ENCODE measurements at places on chromosomes 5 and 9.

DNA sequence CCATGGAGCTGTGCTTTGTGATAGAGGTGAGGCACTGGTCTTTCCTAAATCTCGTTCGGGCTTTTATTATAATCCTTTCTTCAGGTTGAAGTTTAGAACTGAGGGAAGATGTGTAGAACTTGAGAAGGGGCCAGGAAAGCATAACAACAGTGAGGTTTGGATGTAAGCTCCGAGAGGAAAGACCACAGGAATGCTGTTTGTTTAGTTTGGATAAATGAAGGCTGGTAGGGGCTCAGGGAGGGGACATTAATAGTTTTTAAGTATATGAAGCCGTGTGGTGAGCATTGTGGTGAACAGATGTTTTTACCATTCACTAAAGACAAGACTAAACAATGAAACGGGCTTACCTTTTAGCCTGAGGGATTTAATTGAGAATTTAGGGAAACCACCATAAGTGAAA is 130.8 kb downstream of the ARHGAP26 start:
- DNase-seq = no peak

- DNase-seq = no peak
These were observed 68.9 kb downstream of the PRDM6 start for GRCh38 chr5:123157791-123158581.

GRCh38 chr5:158642879-158643278 is 456.8 kb downstream of the EBF1 start:
- no peak for DNase-seq

GRCh38 chr5:1931604-1932231 is 49.0 kb upstream of the IRX4 start:
- no peak for DNase-seq

GRCh38 chr5:179404321-179405053 is 59.2 kb upstream of the ADAMTS2 start:
- no peak for DNase-seq

DNA sequence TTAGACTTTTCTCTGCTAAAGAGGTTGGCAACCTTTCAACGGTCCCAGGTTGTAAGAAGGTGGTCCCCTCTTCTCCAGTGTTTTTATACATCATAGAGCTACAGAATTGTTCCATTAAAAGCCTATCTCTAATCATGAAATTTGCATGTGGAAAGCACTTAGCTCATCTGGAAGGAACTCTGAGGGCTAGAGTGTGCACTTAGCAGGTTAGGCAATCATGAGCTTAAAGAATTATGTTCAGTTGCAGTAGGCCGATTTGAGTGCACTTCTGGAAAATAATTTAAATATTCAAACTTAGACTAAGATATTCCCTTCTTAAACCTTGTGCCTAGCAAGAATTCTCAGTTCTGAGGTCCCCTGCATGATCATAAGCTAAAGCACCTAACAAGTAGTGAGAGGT is 468.7 kb downstream of the SPATA31D1 start:
- DNase-seq = no peak

DNA sequence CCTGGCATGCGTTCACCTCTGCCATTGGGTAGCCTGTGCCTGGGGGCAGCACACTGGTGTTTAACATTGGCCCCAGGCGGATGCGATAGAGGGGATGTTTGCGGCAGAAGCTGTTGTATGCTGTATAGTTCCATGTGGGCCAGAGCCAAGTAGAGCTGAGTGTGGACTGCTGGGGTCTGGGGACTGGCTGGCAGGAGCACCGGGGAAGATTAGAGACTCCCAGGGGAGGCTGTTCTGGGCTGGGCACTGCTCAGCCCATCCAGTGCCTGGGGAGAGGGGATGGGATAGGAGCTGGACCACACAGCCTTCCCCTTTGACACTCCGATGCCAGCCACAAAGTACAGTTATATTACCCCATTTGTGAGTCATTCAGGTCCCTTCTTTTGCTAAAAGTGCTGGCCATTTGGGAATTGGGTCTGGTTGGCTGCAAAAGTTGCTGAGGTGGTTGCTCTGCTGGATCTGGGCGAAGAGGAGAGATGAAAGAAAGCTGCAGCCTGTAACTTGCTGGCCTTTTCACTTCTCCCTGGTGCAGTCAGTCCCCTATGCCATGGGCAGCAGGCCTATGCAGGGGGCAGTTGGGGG is 73.8 kb downstream of the RGS3 start:
- DNase-seq = no peak

DNA sequence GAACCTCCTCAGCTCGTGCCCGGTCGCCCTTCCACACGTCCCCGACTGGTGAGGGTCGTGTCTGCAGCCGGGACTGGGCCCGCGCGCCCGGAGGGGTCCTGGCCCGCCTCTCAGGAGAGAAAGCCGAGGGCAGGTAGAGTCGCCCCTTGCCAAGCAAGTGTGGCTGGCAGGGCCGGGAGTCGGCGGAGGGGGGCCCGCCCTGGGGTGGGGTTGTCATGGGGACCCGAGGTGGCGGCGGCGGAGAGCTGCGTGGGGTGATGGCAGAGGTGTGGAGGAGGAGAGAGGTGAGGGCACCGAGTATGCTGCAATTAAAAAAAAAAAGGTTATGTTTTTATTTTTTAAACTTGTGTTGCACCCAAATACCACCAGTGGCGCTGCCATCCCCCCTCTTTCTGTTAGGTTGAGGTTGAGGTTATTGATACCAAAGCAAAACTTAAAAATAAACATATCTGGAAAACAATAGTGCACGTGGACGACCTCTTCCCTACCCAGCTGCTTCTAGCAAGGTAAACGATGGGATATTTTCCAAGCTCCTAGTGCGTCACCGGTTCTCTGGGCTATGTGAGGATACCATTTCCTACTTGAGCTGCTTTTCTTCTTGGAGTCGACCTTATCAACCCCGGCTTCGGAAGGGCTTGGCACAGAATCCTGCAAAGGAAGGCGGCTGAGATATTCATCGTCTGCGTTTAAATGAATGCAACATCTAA is 660 bp downstream of the SCAMP1 start:
- peak; percentile 25 for DNase-seq

GRCh38 chr5:68189171-68189570 is 26.4 kb upstream of the PIK3R1 start:
- no peak for DNase-seq

GRCh38 chr5:32869216-32869615 is 158.1 kb downstream of the NPR3 start:
- DNase-seq = no peak

DNA sequence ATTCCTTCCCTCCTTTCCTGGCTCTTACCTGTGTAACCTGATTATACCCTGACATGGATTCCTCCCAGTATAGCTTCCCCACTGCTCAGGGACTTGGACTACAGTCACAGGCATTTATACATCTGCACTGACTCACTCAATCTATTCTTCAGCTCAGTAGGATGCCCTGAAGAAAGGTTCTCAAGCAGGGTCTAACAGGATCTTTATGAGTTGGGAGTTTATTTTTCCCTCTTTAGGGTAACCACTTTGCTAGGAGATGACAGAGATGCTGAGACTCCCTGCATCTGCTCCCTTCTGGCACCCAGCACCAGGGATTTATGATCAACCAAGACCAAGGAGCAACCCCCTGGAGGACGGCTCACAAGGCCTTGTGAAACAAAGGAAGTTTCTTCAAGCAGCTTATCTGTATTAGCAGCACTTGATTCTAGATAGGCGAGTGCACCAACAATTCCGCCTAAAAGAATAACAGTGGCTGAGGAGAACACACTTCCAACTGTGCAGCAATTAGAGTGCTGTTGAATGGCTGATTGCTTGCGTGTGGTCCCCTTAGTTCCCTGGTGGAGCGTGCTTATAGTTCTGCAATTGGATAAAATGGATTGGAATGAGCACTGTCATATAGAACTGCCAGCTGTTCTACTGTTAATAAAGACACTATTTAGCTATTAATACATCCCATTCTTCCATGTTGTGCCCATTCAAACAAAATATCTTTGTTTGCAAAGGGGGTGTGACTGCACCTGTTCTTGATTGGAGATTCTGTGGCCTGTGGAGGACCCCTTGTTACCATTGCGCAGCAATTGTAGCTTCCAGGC is 482.6 kb downstream of the ZNF608 start:
- no peak for DNase-seq

DNA sequence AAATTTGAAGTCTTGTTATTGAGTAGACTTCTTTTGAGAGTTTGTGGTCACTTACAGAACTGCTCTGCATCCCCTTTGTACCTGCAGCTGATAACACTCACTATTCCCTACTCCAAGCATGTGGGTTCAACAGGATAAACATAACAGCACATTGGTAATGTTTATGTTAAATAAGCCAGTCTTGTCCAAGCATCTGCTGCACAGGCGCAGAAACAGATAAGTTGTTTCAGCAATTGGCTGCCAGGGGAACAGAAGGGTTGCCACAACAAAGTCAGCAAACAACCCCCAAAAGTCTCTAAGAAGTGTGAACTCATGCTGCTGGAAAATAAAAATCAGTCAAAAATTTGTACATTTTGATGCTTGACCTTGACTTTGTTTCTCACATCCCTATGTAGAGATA is 174.6 kb downstream of the GDNF start:
- DNase-seq = no peak

DNA sequence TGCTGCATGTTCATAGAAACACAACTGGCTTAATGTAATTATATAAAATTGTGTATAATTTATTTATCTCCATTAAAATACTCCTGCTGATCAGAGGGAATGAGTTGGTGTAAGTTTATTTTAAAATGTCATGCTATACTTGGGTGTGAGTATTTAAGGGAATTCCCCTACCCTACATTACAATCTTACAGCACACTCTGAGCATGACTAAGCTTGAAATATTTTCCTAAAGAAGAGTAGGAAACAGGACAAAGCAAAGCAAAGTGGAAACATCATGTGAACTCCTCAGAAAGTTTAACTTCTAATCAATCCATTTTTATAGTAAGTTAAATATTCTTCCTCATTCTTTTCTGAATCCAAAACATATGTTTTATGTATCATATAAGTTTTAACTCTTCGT is 1271.3 kb downstream of the EFNA5 start:
- no peak for DNase-seq

GRCh38 chr9:131382850-131383729 is 10.8 kb upstream of the PRRC2B start:
- no peak for DNase-seq

GRCh38 chr5:157443041-157443549 is 16.9 kb upstream of the NIPAL4 start:
- no peak for DNase-seq

GRCh38 chr9:136554870-136555269 is 9.0 kb upstream of the NOTCH1 start:
- DNase-seq = no peak

DNA sequence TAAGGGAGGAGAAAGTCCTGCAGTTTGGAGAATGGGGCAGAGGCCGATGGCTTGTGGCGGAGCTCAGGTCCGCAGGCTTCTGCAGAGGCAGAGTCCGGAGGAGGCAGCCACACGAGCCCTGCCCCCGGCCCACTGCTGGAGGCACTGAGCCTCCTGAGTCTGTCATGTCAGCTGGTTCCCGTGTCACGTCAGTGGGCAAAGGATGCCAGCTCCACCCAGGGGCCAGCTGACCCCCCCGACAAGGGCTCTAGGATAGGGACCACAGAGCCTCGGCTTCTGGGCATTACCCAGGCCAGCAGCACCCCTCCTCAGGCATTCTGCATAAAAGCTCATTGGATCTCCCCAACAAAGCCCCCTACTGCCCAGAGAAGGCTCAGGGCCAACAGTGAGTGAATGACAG is 8.5 kb downstream of the SH3PXD2B start:
- no peak for DNase-seq

DNA sequence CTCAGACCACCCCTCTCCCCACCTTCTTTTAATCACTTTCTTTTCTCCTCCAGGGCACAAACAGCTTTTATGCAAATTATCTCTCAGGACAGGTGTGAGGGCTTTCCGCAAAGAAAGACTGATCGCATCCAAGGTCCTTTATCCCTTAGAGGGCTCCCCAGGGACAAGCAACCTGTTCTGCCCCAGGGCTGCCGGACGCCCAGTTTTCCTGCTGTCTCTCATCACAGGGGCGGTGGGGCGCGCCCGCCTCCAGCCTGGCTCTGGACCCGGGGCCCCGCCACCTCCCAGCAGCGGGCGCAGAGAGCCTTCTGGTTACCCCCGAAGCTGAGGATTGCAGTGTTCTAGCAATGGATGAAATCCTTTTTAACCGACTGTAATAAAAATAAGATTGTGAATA is 266.1 kb downstream of the CWC27 start:
- DNase-seq = no peak

GRCh38 chr5:145681216-145681615 is 153.9 kb downstream of the PRELID2 start:
- no peak for DNase-seq

GRCh38 chr9:130578865-130579737 is at the start of gene FUBP3:
Gene FUBP3, plus strand, starts transcription at chr9:130579577. Its CDS starts 104 bp downstream, at chr9:130579681.
- DNase-seq = peak; percentile 85

DNA sequence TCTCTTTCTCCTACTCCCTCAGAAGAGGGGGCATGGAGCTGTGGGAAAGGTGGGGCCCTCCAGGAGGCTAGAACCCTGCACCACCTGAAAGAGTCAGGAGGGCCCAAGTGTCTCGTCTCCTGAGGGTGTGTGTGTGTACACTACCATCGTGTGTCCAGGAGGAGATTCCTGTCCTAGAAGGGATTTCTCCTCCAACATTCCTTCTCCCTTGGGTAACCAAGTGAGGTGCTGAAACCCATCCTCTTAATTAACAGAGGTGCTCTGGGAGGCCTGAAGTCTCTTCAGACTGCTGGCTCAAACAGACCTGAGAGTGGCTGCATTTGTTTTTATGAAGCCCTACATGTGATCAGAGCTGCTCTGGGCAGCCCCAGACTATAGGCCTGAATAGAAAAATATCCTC is 61.1 kb upstream of the FAM169A start:
- DNase-seq = no peak

- no peak for DNase-seq
These were observed 2.4 kb downstream of the EHMT1 start for GRCh38 chr9:137621131-137621757.

DNA sequence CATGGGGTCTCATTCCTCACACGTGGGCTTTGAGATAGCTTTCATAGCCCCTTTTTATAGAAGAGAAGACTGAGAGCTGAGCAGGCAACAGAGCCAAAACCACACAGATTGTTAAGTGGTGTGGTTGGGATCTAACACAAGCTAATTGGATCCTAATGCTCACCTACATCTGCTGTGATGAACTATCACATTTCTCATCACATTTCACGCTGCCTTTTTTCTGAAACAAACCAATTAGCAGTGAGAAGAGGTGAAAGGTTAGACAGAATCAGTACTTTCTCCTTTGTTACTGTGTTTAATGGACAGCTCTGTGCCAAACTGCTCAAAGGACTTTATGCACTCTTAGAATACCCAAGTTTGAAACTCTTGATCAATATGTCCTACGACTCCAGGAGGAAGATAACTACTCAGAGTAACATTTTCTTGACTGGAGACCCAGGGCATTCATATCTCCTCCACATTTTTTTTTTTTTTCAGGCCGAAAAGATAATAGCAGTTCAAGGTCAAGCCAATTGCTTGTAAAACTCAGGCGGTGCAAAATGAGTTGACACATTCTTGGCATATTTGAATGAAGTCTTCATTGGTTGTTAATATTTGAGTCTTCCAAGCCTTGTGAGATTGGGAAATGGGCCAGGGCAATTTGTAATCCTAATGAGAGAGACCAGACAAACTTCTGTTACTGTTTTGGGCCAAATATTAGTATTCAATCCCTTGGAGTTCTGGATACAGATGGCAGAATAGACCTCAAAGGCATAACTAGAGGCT is 138.4 kb downstream of the KCTD16 start:
- no peak for DNase-seq

GRCh38 chr9:36218411-36218901 is 27.7 kb downstream of the CLTA start:
- no peak for DNase-seq

GRCh38 chr5:169828385-169828784 is 151.9 kb downstream of the INSYN2B start:
- DNase-seq = no peak

Data from stimulated activated CD4-positive, alpha-beta T cell treated with anti-CD3 and anti-CD28 coated beads, TNF-alpha, amount 100 ng/mL, for 48 hours (primary cell).